SJCRH30 (cell line): ENCODE measurements at places on chromosomes 13 and 19. TPM values are rescaled to one million over a fixed set of nuclear protein-coding genes. Genes with fewer than 3 reads are reported as not detected.

GRCh38 chr13:70407486-70407885 is 299.2 kb upstream of the KLHL1 start:
- DNase-seq, result no peak
- H3K4me3 ChIP-seq, result no peak overlapping the region
- no peak overlapping the region for H3K27ac ChIP-seq
- peaks cover 3% of the 10 kb centered on the region; the same call in 1 of the 2 replicates for H3K4me1 ChIP-seq
- no peaks in the 10 kb centered on the region for H3K36me3 ChIP-seq

The ITM2B gene
- total RNA-seq, result 124 and 133 TPM in 2 replicates

- H3K4me1 ChIP-seq, result no peaks in the 10 kb centered on the region
- no peaks in the 10 kb centered on the region for H3K27me3 ChIP-seq
- no peak for DNase-seq
- H3K36me3 ChIP-seq, result no peaks in the 10 kb centered on the region
- H3K4me3 ChIP-seq, result no peak overlapping the region
Measured at GRCh38 chr19:33005440-33005839, 33.4 kb downstream of the FAAP24 start.

- H3K4me1 ChIP-seq, result peaks cover 11% of the 10 kb centered on the region
- H3K27me3 ChIP-seq, result no peaks in the 10 kb centered on the region
- H3K27ac ChIP-seq, result no peak overlapping the region
- no peaks in the 10 kb centered on the region for H3K36me3 ChIP-seq
- H3K4me3 ChIP-seq, result no peak overlapping the region
Measured at GRCh38 chr13:37342205-37342604, 236.7 kb upstream of the CSNK1A1L start.

DNA sequence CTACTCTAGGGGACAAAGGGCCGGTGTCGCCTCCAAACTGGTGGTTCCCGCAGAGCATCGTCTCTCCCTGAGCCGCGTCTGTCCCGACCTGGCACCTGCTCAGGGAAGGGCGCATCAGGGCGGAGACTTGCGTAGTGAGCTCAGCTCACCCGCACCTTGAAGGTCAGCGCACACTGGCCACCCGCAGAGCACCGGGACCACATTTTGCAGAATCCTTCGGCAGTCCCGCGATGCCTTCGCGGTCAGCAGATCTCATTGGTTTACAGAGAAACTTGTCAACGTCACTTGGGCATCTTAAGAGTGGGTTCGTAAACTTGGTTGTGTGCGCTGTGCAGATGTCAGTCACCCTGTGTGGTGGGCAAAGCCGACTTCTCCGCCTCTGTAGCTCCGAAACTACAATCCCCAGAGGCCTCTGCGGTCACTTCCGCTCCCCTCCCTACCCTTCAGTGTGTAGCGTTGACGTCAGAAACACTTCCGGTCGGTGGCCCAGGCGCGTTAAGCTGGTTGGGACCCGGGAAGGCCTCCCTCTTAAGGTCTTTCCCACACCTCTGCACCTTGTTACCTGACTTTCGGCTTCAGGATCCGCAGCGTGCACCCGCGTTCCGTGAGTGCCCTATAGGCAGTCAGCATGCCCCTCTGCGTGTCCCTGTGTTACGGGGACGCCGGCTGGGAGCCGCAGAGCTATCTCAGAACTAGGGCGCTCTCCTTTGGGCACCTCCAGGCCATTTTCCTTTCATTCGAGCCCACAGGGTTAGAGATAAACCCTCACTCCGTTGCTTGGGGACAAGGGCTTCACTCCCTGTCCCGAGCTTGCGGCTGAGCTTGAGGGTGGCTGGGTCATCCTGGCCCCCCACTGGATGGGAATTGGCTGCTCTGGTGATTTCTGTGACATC is 36.5 kb upstream of the ZNF527 start:
- H3K27me3 ChIP-seq, result no peaks in the 10 kb centered on the region
- peak overlapping the region; percentile 77 for H3K4me3 ChIP-seq
- peak overlapping the region; percentile 61 for H3K27ac ChIP-seq
- H3K36me3 ChIP-seq, result peaks cover 49% of the 10 kb centered on the region
- no peaks in the 10 kb centered on the region for H3K4me1 ChIP-seq

- H3K27ac ChIP-seq, result no peak overlapping the region
- no peaks in the 10 kb centered on the region for H3K27me3 ChIP-seq
- no peaks in the 10 kb centered on the region for H3K4me1 ChIP-seq
- no peak for DNase-seq
Measured at GRCh38 chr13:88948501-88948900, 1277.3 kb downstream of the SLITRK5 start.

The ATP4B gene
- total RNA-seq, result not detected in 2 replicates

DNA sequence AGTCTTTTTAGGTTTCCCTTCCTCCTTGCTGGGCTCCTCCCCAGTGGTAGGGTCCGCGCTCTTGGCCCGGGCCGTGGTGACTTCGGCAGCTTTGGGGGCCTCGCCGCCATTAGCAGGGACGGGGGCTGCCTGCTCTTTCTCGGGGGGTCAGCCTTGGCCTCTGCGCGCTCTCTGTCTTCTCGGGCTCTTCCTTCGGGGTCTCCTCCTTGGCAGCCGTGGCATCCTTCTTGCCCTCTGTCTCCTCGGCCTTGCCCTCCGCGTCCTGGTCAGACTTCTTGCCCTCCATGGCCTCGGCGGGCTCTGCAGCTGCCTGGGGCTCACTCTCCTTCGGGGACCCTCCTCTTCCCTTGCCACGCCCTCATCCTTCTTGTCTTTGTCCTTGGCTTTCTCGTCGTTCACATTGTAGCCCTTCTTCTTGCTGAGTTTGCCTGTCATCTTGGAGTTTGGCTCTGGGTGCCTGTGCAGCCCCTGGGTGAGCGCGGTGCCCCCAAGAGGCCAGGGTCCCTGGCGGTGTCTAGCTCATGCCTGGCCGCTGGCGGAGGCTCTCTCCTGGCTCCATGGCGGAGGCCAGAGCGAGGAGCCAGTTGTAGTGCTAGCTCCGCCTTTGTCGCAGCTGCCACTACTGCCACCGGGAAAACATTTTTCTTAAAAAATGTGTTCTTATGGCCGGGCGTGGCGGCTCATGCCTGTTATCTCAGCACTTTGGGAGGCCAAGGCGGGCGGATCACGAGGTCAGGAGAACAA is 283.0 kb upstream of the SGCG start:
- no peaks in the 10 kb centered on the region for H3K36me3 ChIP-seq
- DNase-seq, result no peak

GRCh38 chr19:49459388-49459787 is 6.4 kb downstream of the ALDH16A1 start:
- H3K36me3 ChIP-seq, result no peaks in the 10 kb centered on the region
- DNase-seq, result no peak
- H3K4me1 ChIP-seq, result no peaks in the 10 kb centered on the region
- no peak overlapping the region for H3K27ac ChIP-seq

GRCh38 chr19:36719687-36720556 is 32.5 kb downstream of the ZNF567 start:
- no peak overlapping the region for H3K27ac ChIP-seq
- no peaks in the 10 kb centered on the region for H3K27me3 ChIP-seq

The ZNF492 gene
- total RNA-seq, result 2.3 TPM in 2 replicates

The ICAM5 gene
- 0.22 and 0.28 TPM in 2 replicates for total RNA-seq

GRCh38 chr19:48192750-48193149 is 22.3 kb downstream of the ZSWIM9 start:
- H3K27me3 ChIP-seq, result no peaks in the 10 kb centered on the region
- H3K4me1 ChIP-seq, result no peaks in the 10 kb centered on the region
- H3K4me3 ChIP-seq, result no peak overlapping the region
- no peak for DNase-seq
- H3K27ac ChIP-seq, result no peak overlapping the region

The SYT3 gene
- total RNA-seq, result 1.5 and 1.8 TPM in 2 replicates

DNA sequence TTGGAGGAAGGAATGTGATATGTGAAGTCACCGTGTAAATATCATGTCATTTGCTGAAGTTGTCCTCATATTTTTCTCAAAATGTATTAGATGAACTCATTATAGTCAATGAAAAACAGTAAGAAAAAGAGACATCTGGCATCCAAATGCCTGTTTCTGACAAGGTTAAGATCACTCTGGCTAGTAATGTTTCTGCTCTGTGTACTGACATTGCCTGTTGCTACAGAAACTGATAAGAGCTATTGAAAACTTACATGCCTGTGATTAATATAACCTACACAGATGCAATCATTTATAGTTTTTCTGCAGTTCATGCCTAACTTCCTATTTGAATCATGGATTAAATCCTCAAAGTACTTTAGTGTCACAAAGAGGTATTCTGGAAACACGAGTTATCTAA is 249.8 kb downstream of the NBEA start:
- no peak for DNase-seq
- H3K27ac ChIP-seq, result no peak overlapping the region
- no peaks in the 10 kb centered on the region for H3K36me3 ChIP-seq
- no peaks in the 10 kb centered on the region for H3K4me1 ChIP-seq
- H3K27me3 ChIP-seq, result no peaks in the 10 kb centered on the region
- H3K4me3 ChIP-seq, result no peak overlapping the region

GRCh38 chr19:7294558-7295212 is 471 bp upstream of the INSR start:
- 0 out of 2 replicates have a peak, but pooled peaks cover 3% of the 10 kb centered on the region for H3K4me1 ChIP-seq
- peak overlapping the region; percentile 33 for H3K27ac ChIP-seq
- peak; percentile 65 for DNase-seq

The OR4F17 gene
- total RNA-seq, result 0.08 TPM in 1 of 2 replicates, not detected in the other

DNA sequence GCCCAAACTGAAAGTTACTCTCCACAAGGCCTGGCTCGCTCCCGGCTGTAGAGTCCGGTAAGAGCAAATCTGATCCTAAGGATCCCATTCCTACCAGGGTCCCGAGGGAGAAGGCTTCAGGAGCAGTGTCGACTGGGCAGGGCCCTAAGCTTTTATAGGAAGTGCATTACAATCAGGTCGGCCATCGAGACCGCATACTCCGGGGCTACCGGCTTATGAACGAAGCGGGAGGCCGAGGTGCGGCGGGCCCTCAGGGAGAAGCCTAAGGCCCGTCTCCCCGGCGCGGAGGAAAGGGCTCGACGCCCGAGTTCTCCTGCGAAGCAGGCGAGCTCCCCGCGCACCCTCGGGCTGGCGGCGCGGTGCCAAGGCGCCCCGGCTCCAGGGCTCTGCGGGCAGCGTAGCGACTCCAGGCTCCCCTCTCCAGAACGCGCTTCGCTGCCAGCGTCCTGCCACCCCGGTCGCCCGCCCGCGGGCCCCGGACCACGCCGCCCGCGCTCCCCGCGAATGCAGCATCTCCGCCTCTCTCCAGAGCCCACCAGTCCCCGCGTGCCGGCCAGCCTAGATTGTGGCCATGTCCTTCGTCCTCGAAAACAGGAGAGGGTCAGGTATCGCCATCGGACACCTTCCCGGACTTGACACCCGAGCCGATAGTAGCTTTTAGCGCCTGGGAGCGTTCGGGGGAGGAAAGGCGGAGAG is 1.4 kb downstream of the EFNB2 start:
- peak; percentile 63 for DNase-seq
- no peaks in the 10 kb centered on the region for H3K36me3 ChIP-seq
- peak overlapping the region; percentile 78 for H3K4me3 ChIP-seq
- H3K4me1 ChIP-seq, result peaks cover 8% of the 10 kb centered on the region

DNA sequence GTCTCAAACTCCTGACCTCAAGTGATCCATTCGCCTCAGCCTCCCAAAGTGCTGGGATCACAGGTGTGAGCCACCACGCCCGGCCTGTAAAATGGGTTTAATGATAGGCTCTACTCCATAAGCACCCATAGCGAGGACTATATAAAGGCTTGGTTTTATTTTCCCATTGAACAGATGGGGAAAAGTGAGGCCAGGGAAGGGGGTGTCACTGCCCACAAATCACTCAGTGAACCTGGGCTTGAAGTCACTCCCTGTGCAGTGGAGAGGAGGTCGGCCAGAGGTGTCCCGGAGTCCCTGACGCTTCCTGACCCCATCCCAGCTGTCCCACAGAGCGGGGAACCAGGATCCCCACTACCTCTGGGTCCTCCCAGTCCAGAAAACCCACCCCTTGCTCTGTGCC is 14.9 kb downstream of the TLE2 start:
- no peak overlapping the region for H3K4me3 ChIP-seq
- H3K36me3 ChIP-seq, result no peaks in the 10 kb centered on the region
- DNase-seq, result no peak
- H3K4me1 ChIP-seq, result no peaks in the 10 kb centered on the region
- H3K27ac ChIP-seq, result no peak overlapping the region
- no peaks in the 10 kb centered on the region for H3K27me3 ChIP-seq

DNA sequence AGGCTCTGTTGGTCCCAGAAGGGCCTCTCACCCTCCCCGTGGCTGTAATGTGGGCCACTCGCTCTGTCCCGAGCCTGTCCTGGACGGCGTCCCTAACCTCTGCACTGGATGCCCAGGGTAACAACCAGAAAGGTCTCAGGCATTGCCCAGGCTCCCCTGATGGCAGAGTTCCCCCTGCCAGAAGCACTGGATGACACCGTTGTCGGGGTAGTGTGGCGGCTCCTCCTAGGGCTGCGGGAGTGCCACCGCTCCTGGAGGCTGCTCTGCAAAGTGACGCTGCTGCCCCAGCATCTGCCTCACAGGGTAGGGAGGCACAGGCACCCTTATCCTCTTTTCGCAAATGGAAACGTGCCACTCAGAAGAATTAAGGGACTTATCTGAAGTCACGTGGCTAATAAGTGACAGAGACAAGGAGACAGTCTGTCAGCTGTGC is 32.0 kb downstream of the MPHOSPH8 start:
- DNase-seq, result no peak
- no peaks in the 10 kb centered on the region for H3K27me3 ChIP-seq
- H3K27ac ChIP-seq, result no peak overlapping the region
- no peak overlapping the region for H3K4me3 ChIP-seq
- peaks cover 60% of the 10 kb centered on the region for H3K36me3 ChIP-seq
- no peaks in the 10 kb centered on the region for H3K4me1 ChIP-seq

The ADAMTS10 gene
- total RNA-seq, result not detected in 2 replicates

DNA sequence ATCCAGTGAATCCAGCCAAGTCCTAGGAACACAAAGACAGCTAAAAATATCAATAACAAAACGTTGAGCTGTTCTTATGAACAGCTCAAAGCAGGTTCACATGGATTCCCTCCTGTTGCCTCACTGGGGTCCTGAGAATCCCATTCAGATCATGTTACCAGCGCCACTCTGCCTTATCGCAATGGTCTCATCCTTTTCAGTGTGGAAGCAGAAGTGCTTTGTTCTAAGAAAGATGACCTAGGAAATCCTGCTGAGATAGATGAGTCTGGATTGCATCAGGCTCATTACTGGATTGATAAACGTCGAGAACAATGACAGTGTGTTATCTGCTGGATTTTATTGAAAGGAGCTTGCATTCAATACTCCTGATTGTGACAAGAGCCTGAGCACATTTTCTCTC is 87.0 kb downstream of the SLAIN1 start:
- no peak overlapping the region for H3K4me3 ChIP-seq
- no peak overlapping the region for H3K27ac ChIP-seq
- no peaks in the 10 kb centered on the region for H3K4me1 ChIP-seq
- DNase-seq, result no peak
- no peaks in the 10 kb centered on the region for H3K27me3 ChIP-seq

DNA sequence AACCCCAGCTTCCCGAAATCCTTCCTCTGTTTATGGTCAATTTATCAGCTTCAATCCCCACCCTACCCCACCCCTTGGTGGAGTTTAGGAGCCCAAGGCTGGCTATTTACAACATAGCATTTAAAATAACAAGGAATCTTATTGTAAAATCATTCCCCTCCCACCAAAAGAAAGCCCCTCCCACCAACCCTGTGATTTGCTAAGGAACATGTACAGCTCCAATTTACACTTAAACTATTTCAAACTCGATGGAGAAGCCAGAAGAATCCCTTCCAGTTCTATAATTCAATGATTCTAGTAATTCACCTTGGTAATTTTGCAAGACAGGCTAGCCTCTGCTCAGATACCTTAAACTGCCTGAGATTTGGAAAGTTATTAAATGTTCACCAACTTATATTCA is 3.0 kb downstream of the LATS2 start:
- peaks cover 10% of the 10 kb centered on the region; the same call in 1 of the 2 replicates for H3K4me1 ChIP-seq
- DNase-seq, result no peak
- H3K36me3 ChIP-seq, result peaks cover 9% of the 10 kb centered on the region; the same call in 1 of the 2 replicates
- no peak overlapping the region for H3K27ac ChIP-seq
- H3K4me3 ChIP-seq, result no peak overlapping the region
- H3K27me3 ChIP-seq, result no peaks in the 10 kb centered on the region

The FFAR3 gene
- total RNA-seq, result not detected in 2 replicates

- DNase-seq, result no peak
- no peak overlapping the region for H3K27ac ChIP-seq
- H3K4me3 ChIP-seq, result no peak overlapping the region
- H3K36me3 ChIP-seq, result no peaks in the 10 kb centered on the region
- no peaks in the 10 kb centered on the region for H3K4me1 ChIP-seq
Measured at GRCh38 chr13:75316427-75316826, 165.5 kb downstream of the TBC1D4 start.
